ENCODE measurements at places on chromosomes 3 and 15.

DNA sequence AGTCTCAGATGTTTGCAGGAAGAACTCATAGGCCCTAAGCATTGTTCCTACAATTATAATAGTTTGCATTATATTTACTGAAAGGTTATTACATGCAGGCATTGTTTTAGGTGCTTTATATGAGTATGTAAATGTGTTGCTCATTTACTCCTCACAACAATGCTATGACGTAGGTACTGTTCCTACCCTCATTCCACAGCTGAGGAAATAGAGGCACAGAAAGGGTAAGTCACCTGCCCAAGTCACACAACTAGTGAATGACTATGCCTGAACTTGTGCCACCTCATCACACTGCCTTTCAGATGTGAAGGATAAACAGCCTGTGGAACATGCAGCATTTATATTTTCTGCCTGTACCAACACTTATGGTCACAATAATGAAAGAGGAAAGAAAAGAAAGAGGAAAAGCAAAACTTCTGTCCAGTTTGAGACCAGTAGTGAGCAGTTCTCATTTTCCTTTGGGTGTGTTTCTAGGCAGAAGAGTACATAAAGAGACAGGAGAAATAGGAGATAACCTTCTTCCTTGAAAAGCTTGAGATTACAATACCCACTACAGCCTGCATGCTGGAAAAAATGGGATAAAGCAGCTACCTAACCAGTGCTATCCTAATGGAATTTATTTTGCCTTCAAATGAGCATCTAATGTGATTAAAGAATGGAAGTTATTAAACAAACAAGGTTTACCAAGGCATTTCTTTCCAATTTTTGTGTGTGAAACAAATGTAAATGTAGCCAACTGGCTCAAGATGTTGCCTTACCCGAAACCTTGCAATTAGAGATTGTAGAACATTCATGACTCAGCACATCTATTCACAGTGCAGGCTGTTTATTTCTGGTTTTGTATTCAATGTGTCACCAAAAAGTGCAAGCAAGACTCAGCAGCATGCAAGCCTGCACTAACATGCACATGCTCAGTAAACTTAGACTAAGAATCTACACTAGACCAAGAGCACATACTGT lies 20.5 kb upstream of the ENTPD3 start:
- DNase-seq = no peak

DNA sequence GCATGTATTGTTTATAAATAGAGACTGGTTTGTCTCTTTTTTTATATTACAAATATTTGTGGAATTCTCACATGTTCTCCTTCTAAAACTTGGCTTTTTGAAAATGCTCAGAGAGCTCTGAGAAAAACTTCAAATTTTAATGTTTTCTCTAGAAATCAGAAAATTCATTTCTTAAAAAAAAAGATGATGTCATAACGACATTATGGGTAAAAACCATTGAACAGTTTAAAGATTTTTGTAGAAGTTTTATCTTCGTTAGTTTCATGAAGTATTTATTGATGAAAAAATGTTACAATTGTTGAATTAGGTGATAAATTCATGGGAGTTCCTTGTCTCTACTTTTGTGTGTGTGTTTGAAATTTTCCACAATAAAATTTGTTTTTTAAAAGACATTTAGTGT lies 81.3 kb downstream of the SATB1 start:
- no peak for DNase-seq

DNA sequence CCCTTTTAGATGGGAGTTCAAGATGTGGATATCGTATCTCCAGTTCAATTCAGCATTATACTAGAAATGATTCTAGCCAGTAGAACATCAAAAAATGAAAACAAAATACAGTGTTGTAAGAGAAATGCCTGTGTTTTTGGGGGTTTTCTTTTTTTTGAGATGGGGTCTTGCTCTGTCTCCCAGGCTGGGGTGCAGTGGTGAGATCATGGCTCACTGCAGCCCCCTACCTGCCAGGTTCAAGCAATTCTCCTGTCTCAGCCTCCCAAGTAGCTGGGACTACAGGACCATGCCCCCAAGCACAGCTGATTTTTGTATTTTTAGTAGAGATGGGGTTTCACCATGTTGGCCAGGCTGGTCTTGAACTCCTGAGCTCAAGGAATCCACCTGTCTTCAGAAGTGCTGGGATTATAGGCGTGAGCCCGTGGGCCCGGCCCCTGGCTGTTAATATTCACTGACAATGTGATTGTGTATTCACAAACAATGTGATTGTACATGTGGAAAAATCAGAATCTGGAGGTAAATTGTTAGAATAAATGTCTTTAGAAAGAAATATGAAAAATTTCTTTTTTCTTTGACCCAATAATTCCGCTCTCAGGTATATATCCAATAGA lies 59.0 kb downstream of the ARIH1 start:
- DNase-seq = no peak

DNA sequence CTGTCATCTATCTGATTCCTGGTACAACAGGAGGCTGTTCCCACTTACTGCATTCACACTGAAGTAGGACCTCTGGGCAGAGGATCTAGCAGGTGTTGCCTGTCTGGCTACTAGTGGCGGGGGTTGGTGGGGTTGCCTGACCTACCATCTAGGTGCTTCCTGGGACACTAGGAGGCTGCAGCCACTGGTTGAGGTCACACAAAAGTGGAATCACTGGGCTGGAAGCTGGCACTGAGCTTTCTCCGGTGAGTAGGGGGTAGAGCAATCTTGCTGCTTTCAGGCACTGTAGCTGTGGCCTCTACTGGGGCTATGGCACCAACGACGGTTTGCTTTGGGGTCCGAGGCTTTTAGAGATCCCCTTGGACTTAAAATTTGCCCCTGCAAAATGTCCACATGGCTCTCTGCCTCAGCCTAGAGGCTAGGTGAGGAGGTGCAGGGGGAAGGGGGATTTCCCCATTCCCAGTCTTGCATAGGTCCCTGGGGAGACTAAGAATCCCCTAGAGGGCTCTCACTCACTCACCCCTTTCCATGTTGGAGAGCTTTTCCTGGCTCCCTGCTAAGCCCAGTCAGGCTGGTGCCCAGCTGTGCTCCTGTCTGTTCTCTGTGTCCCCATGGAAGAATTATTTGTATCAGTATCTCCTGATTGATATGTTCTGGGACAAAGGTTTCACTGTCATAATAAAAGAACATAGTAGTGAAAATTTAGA lies 397.7 kb upstream of the EPHA6 start:
- no peak for DNase-seq

Measured in caudate nucleus (tissue), 63 donors.